Fibroblast of the conjunctiva (primary cell): ENCODE measurements at places on chromosomes 2 and 18.

- no peak for DNase-seq
These were observed 36.6 kb upstream of the ASB1 start for GRCh38 chr2:238389988-238390589.

- peak; percentile 53 for DNase-seq
These were observed 22.7 kb upstream of the GCG start for GRCh38 chr2:162174746-162175145.

- no peak for DNase-seq
These were observed 48.7 kb upstream of the MSH2 start for GRCh38 chr2:47354013-47354847.

- no peak for DNase-seq
These were observed 155.0 kb upstream of the SLC8A1 start for GRCh38 chr2:40606862-40607261.

- no peak for DNase-seq
These were observed 46.3 kb downstream of the ANKMY1 start for GRCh38 chr2:240511351-240512108.

DNA sequence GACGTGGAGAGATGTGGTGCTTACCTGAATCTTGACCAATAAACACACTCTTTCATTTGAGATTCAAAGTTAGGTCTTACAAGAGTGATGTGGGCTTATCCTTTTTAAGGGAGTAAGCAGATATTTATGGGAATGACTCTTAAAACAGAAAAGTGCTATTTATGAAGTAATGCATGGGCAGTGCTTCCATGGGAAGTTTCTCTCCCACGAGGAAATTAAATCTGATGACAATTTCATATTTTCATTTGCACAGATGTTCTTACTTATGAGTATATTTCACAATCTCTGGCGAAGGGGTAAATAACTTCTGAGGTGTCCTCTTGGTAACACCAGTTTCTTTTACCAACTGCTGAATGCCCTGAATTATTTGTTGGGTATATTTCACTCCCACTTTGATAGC lies 21.0 kb downstream of the PNPT1 start:
- DNase-seq = peak; percentile 18

- DNase-seq = no peak
These were observed 208.9 kb upstream of the BOD1L2 start for GRCh38 chr18:56937874-56938430.

GRCh38 chr2:197759013-197759412 lies 26.1 kb downstream of the BOLL start:
- no peak for DNase-seq

DNA sequence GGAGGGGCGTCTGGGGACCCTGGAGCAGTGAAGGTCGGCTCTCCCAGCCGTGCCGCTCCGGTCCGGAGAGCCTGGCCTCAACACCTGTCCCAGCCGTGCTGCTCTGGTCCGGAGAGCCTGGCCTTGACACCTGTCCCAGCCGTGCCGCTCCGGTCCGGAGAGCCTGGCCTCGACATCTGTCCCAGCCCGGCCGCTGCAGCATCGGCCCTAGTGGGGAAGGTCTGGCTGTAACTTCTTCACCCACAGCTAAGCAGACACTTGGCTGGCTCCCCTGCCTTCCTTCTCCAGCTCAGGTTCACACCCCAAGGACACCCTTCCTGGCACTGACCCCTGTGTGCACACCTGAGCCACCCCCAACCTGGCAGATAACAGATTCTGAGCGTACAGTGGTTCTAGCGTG lies 4.6 kb downstream of the KCNG2 start:
- DNase-seq = no peak

GRCh38 chr18:46719388-46719787 lies 37.5 kb downstream of the ST8SIA5 start:
- DNase-seq = no peak

DNA sequence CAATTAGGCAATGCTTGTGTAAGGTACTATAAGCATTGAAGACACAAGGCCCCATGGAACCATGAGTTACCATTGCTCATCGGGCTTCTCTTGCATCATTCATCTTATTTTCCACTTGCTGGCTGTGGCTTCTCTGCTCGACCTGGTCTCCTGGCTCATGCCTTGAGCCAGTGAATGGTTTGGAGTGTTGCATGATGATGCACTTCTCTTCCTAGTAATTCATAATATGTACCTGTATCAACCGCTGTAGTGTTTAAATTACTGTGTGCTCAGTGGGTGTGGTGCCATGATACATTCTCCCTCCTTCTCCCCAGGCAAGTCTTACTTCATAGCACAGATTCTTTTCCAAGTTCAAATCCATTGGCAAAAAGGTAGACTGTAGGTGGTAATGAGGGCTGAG lies 66.8 kb downstream of the ABCA12 start:
- no peak for DNase-seq

GRCh38 chr2:120392923-120393322 lies 47.0 kb downstream of the INHBB start:
- no peak for DNase-seq

DNA sequence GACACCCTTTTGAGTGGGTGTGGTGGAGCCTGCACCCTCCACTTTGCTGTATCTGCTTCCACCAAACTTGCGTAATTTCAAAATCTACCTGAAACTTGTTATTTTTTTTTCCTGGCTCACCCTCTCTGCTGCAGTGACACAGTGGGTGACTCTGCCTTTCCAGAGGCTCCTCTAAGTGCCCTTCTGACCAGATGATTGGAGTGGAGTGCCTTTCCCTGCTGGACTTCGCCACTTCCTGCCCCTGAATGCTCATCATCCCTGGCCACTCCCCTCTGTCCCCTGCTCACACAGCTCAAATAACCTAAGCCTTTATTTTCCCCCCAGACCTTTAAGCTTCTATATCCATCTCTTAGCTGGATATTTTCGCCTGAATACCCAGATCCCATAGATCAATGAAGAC lies 777.5 kb upstream of the ID2 start:
- DNase-seq = no peak

- DNase-seq = no peak
These were observed 218.9 kb upstream of the NCKAP5 start for GRCh38 chr2:133787207-133787606.
